ENCODE measurements at places on chromosomes 11 and 22.

GRCh38 chr11:126636911-126637794 is 281.7 kb downstream of the ST3GAL4 start:
- DNase-seq, result no peak

- DNase-seq, result peak; percentile 8
Observed at GRCh38 chr11:110606415-110606814, 105.8 kb downstream of the ARHGAP20 start.

GRCh38 chr11:90874281-90874680 is 651.4 kb upstream of the CHORDC1 start:
- no peak for DNase-seq

GRCh38 chr11:89184021-89184420 is 6.3 kb downstream of the TYR start:
- DNase-seq, result no peak

GRCh38 chr11:72353861-72354260 is 80.5 kb downstream of the CLPB start:
- no peak for DNase-seq

DNA sequence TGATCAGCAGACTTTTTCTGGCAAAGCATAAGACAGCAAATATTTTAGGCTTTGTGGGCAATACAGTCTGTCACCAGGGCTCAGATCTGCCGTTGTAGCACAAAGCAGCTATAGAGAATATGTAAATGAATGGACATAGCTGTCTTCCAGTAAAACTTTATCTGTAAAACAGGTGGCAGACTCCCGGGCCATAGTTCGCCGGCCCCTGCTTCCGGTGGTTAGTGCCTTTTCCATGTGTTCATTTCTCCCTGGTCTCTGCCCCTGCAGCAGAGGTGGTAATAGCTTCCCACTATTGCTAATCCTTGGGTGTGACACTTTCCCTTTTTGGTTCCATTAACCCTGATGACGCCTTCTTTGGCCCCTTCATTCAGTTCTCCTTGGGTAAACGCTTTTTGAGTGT is 93.7 kb upstream of the LDLRAD3 start:
- DNase-seq, result no peak

- DNase-seq, result no peak
Observed at GRCh38 chr11:74322667-74323066, 11.2 kb upstream of the P4HA3 start.

DNA sequence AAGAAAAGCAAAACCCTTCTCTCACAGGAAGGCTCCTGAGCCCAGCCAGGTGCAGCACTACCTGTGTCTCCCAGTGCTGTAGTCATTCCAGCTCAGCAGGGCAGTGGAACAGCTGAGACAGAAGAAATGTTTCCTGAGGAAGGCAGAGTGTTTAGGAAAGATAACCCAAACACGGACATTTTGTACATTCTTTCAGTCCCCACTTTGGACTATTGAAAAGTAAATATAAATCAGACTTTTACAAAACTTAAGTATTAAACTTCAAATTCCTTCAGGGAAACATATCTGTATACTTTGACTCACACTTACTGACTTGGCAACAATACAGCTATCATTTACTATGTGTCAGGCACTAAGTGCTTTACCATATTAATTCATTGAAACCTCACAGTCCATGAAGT is 40.4 kb downstream of the RRAS2 start:
- DNase-seq, result no peak

DNA sequence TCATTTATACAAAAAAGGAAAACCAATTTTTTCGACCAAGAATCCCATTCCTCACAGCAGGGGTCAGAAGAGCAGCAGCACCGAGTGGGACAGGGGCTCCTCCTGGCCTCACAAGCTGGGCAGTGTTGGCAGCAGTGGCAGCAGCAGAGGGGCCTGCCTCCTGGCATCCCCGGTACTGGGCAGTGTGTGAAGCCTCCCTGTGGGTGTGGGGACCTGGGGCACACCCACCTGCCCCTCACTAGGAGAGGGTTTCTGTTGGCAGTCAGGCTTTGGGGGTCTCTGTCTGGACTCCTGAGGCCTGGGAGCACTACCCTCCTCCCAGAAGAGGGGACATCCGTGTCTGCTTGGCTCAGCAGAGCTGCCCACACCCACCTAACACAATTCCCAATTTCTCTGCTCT is 67.8 kb downstream of the NECTIN1 start:
- no peak for DNase-seq

DNA sequence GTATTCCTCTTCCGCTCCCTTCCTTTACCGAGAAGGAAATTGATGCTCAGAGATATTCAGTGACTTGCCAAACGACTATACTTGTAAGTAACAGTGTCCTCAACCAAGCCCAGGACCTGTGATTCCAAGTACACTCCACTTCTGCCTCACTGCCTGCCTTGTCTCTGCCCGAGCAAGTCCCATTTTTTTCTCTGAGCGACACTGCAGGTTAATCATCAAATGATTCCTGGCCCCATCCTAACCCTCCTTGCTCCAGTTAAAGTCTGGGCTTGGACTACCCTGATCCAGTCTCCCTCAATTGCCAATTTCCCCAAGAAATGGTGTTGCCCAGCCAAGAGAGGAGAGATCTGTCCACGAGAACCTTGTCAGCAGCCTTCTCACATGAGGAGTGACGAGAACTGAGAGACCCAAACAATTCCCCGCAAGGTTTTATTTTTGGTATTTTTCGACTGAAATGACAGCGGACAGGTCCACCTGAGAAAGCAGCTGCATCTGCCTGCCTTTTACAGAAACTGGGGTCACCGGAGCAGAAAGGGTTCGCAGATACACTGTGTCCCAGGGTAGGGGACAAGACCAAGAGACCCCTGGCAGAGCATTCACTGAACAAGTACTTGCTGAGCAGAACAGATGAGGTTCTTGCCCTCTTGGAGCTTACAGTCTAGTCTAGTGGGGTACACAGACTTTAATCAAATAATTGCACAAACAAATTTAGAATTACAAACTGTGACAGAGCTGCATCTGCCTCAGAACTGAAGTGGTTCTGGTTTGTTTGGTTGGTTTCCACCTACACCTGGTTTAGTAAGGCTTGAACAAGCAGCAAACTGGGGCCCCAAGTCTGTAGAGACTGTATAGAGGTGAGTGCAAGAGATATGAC is 11.4 kb downstream of the POU2AF1 start:
- DNase-seq, result no peak

DNA sequence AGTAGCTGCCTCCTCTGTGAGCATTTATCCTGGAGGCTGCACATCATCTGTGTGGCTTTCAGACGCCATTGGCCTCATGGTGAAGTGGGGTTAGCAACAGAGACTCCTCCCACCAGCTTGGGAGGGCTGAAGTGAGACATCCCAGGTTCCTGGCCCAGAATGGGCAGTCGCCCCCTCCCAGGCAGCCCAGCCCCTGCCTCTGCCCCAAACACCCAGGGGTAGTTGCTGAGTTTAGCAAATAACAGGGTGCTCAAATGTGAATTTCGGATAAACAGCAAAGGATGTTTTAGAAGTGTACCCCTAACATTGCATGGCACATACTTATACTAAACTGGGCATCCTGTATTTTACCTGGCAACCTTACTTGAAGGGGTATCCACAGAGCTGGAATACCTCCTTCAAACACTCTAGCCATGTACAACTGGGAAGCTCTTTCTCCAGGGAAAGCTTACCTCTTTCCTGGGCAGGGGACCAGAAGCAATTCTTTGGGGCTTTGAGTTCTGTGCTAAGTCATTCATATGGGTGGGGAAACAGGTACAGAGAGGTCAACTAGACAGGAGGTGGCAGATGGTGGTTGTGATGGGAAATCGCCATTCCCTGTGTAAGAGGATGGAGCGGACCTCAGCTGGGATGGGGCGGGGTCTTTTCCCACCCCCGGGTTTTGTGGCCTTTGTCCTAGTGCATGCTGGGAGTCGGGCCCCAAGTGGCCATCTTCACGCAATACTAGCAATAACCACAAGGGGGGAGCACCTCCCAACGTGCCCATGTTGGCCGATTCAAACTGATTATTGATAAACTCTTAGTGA is 19.3 kb downstream of the MTFP1 start:
- peak; percentile 91 for DNase-seq
